Femur (tissue), 1 donor: ENCODE measurements at places on chromosomes 2 and 18.
A peak's percentile ranks its signal among the peaks of the same experiment; 100 is the strongest.

GRCh38 chr2:11701751-11702301 lies 31.8 kb upstream of the NTSR2 start:
- DNase-seq, result no peak

DNA sequence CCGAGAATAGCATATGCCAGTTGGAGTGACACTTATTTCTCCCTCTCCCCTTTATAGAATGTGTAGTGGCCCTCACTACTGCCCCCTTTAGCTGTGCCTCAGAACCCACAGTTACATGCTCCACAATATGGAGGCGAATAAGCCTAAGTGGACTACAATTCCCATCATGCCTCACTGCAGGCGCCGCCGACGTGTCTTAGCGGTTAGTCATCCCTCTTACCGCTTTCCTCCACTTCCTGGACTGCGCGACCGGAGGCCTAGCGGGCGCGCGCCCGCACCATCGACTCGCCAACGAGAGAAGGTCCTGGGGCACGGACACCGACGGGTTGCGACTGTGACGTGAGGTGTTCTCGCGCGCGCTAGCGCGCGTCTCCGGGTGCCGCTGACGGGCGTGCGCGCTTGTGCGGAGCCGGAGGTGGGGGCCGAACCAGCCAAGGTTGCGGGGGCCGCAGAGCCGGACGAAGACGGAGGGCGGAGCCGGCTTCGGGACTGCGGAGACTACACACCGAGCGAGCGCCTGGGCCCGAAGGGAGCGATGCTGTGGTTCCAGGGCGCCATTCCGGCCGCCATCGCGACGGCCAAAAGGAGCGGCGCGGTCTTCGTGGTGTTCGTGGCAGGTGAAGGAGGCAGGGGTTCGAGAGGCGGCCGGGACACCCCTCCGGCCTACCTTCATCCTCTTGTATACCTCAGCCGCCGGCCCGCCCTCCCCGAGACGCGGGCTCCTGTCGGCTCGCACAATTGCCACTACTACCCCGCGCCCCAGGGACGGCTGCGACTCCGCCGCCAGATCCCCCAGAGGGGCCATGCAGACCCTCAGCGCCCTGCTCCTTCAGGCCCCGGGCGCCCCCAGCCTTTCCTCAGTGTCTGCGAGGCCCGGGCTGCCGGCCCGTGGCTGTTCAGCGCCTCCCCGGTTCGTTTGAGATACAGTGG lies at the start of gene UBXN4:
TSS of gene UBXN4 (plus strand) at position 461 of the 930 bp plus-strand sequence. CDS start at position 536, 75 bp downstream.
- DNase-seq, result peak; percentile 99

GRCh38 chr2:15253835-15254286 lies 307.3 kb downstream of the NBAS start:
- no peak for DNase-seq

DNA sequence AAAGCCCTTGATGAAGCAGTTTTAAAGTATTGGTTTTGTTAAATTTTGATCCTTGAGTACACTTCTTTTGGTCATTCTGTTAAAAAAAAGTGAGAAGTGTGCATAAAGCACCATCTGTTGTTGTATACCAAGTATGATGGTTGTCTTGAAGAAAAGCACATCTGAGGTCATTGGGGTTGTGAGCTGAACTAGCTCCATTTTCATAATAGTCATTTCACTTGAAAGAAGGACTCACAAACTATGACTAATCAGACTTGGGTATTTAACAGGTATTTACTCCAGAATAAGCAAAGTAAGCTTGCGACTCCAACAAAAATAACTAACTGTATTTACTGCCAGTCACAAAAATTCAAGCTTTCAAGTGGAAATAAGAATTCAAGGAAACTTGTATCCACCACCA lies 35.1 kb downstream of the CHN1 start:
- no peak for DNase-seq

DNA sequence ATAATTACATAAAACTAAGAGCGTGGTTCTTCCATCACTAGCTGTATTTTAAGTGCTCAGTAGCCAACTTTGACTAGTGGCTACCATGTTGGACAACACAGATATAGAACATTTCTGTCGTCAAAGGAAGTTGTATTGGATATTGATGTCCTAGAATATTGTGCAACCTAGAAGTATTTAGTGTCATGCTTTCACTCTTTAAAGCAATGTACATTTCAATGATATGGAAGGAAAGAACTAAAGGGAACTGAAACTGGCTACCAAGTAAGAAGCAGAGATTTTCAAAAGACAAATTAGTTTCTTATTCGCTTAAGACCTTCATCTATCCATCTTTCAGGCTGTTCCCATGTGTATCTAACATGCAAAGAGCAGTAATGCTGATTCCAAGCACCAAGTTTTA lies 85.4 kb upstream of the EML6 start:
- no peak for DNase-seq

GRCh38 chr2:197378494-197379307 lies 56.1 kb downstream of the SF3B1 start:
- DNase-seq, result peak; percentile 47

DNA sequence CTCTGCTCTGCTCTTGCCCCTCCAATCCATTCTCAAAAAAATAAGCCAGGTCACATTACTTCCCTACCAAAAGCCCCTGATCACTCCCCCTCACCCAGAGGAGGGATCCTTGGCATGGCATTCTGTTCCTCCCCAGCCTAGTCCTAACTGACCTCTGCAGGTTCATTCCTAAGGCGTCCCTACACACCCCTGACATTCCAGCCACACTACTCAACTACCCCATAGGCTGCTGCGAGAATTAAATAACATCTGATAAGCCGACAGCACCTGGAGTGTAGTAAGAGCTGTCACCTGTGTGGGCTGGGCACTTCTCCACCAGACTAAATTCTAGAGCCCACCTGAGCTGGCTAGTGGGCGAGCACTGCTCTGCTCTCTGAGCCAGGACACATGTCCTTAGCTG lies 44.7 kb upstream of the SLC1A4 start:
- DNase-seq, result no peak

GRCh38 chr2:113895819-113896563 lies 6.1 kb downstream of the ACTR3 start:
- DNase-seq, result no peak

- DNase-seq, result peak; percentile 73
Observed at GRCh38 chr2:172285010-172285621, 142.3 kb upstream of the ITGA6 start.

- no peak for DNase-seq
Observed at GRCh38 chr2:181782660-181783059, 102.3 kb upstream of the NEUROD1 start.

GRCh38 chr18:67517444-67517765 lies 885 bp upstream of the DSEL start:
- peak; percentile 61 for DNase-seq

DNA sequence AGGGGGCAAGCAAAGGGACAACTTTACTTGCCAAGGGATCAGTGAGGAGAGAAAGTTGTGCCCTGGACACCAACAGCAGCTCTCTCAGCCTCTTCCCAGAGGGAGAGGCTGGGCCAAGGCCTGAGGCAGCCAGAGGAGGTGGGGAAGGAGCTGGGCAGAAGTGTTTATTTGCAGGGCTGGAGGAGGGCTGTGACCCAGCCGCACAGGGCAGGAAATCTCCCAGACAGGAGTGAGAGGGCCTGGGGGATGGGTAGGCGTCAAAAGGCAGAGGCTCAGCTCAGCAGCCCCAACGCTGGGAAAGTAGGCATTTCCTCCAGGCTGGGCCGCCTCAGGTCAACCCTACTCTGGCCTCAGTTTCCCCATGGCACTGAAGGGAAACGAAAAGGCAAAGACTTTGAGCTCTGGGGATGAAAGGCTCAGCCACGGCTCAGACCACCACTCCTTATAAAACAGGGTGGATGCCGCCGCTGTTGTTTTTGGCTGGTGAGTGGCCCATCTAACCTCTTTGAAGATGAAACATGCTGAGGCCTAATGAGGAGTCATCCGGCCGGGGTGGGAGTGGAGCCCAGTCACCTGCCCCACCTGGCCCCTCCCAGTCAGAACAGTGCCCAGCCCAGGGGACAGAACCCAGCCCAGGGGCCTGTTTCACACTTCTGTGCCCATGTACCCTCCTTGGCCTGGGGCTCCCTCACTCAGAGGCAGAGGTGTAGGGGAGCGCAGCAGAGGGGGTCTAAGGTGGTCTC lies 21.9 kb upstream of the SEMA4C start:
- DNase-seq, result no peak

- no peak for DNase-seq
Observed at GRCh38 chr2:7070483-7070882, 153.3 kb downstream of the RNF144A start.
